Astrocyte (in vitro differentiated cells and primary cell): ENCODE measurements at places on chromosomes 11 and 22.
A peak's percentile ranks its signal among the peaks of the same experiment; 100 is the strongest.

GRCh38 chr11:14022251-14022650 lies 59.7 kb downstream of the SPON1 start:
- DNase-seq: no peak

GRCh38 chr11:58832056-58832645 lies 12.4 kb downstream of the GLYATL2 start:
- DNase-seq: peak; percentile 22

GRCh38 chr11:117457835-117458234 lies 130.2 kb downstream of the CEP164 start:
- no peak for DNase-seq

DNA sequence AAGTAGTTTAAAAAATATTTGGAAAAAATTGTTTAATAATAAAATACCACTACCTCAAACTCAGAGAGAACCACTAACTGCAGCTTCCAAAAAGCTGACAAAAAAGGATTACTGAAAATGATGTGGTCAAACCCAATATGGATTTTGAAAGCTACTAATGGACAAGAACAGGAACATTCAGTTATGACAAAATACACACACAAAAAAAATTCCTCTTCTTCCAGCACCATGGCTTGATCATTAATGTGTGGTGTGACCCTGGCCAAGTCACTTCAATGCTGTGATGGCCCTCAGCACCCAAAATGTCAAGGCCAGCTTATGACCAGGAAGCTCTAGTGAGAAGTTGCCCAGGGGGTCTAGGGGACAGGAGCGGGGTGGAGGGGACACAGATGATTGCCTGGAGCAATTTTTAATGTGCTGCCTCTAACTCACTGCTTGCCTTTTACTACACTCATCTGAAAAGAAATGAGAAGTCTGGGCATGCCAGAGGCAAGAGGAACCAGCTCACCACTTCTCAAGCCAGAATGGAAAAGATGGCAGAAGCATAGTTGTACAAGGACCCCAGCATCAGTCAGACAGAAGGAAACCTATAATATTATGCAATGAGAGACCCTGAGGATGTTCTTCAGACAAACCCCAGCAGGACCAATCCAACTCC lies 2.2 kb downstream of the SMCO4 start:
- DNase-seq: no peak

DNA sequence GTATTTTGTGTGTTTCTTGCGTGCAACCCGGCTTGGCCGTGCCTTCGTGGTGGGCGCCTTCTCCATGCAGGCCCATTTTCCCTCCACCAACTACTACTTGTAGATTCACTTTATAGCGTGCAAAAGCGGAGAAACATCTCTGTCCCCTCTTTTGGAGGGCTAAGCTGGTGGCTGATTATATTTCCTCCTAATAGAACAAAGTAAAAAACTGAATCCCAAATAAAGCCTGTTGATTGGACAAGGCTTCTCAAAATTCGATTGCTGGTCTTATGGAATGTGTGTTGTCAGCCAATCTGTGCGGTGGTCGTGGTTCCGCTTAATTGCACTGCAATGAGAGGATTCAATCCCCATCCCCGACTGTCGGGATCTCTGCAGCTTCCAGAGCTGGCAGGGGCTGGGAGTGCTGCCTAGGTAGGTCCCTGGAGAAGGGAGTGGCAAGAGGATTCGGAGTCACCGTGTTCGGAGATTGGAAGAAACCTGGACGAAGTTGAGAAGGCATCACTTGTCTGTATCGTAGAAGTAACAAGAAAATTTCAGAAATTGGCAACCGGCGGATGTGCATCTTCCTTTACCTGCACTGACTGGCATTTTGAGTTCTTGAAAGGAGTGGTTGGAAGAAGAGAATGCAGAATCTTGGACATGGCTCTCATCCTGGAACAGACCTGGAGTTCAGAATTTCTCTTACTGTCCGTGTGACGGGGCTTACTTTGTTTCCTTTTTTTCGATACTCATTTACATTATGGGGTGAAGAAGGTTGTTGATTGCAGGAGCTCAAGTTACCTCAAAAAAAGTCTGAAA lies 1.1 kb downstream of the HMGXB4 start:
- peak; percentile 51 for DNase-seq
